HEK293T (cell line): ENCODE measurements at places on chromosomes 4 and X.
A peak's percentile ranks its signal among the peaks of the same experiment; 100 is the strongest.

- no peak for DNase-seq
These were observed 97.1 kb upstream of the SLC4A4 start for GRCh38 chr4:71241501-71242288.

DNA sequence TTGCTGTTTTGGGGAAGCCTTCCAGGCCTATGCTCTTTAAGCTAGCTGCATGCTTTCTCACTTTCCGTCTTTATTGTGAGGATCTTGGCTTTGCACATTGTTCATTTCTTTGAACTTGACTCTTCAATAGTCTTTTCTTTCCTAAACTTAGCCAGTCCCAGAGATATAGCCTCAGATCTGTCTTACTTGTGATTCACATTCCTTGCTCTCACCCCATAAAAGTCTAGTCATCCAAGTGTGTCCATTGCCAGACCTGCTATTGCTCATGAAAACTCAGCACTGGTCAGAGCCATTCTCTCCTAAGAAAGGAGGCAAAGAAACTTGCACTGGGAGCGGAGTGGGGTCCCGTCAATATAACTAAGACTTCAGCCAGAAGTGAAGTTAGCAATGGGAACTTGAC, 275.0 kb upstream of the CTSO start:
- DNase-seq, result no peak

DNA sequence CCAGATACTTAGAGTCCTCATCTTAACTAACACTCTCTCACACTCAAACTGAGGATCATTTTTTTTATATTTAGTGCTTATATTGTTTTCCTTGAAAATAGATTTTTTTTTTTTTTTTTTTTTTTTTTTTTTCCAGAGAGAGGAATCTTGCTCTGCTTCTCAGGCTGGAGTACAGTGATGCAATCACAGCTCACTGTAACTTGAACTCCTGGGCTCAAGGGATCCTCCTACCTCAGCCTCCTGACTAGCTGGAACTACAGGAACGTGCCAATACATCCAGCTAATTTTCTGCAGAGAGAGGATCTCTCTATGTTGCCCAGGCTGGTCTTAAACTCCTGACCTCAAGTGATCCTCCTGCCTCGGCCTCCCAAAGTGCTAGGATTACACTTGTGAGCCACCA, 650.3 kb upstream of the ATOH1 start:
- no peak for DNase-seq

DNA sequence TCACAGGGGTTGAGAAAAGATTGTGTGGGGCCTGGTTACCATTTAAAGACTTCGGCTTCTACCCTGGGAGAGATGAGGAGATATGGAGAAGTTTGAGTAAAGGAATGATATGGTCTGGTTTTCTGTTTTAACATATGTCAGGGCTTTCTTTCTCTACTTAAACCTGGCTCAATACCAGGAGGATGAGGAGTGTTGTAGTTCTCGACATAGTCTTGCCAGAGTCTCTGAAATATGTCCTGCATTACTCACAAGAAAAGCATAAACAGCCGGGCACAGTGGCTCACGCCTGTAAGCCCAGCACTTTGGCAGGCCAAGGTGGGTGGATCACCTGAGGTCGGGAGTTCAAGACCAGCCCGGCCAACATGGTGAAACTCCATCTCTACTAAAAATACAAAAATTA, 16.4 kb upstream of the ACE2 start:
- DNase-seq, result no peak

GRCh38 chrX:20128670-20129069, 12.0 kb upstream of the MAP7D2 start:
- DNase-seq, result no peak

GRCh38 chrX:47628982-47629381, 748 bp downstream of the CFP start:
- no peak for DNase-seq

- DNase-seq, result peak; percentile 43
These were observed 41.9 kb downstream of the WDR1 start for GRCh38 chr4:10074767-10075105.

DNA sequence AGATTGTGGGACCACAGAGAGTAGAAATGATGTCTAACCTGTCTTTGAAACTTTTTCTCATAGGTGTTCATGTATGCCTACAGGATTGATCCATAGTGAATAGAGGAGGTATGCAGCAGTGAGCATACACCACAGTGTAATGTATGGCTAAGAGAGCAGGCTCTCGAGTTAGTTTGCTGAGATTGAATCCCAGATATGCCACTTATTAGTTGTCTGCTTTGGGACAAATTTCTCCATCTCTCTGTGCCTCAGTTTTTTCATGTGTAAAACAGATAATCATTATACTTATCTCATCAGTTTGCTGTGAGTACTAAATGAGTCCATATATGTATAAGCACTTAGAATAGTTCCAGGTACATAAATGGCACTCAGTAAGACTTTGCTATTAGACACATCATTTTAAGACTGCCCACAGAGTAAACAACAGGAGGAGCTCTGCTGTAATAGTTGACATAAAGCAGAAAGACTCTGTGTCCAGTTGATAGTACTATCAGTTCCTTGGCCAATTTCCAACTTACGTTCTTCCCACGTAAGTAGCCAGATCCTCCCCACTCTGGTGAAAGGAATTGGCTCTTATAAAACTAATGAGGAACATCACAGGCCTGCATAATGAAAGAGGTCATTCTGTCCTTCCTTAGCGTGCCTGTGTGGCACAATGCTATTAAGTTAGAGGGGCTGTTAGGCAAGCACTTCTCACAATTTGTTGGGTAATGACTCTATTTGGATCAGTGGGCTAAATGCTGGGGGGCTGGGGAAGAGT, 20.7 kb upstream of the RNF150 start:
- DNase-seq, result no peak

DNA sequence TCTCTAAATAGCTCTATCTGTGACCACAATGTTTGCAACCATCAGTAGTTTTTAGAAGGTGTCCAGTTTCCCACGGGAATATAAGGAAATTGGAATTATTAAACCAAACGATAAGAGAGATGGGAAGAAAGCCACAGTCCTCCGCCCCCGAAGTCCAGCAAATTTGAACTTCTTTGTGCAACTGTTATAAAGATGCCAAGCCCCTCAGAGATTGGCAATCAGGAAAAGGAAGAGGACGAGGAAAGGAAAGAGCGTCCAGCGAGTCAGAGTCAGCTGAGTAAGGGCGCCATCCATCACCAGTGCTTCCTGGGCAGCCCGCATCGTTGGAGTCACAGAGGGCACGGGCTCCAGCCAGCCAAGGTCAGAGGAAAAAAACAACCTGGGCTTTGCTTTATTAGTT, 35.7 kb downstream of the LDB2 start:
- no peak for DNase-seq

DNA sequence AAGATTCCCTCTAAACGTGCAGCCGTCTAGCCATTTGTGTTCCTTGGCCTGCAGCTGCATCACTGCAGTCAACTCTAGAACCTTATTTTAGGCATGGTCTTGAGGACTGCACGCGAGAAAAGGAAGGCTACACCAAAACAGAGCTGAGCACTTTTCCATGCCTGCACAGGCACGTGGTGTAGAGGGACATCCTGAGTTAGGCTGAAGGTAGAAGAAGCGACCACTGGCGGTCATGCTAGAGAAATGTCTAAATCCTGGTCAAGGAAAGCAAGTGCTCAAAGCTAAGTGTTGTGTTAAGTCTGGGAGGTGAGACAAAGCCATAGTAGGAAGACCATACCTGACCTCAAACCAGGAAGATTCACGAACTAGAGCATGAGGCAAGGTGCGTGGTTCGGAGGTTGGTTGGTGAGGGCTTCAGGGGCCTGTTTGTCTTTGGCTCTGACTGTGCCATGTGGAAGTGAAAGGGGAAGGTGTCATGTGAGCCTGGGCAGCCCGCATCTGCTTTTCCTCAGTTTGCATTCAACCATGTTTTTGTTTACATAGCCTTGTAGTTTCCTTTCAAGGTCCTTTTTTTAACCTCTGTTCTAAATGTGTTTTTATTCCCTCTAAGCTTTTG, 203.8 kb downstream of the AASDH start:
- DNase-seq, result no peak

DNA sequence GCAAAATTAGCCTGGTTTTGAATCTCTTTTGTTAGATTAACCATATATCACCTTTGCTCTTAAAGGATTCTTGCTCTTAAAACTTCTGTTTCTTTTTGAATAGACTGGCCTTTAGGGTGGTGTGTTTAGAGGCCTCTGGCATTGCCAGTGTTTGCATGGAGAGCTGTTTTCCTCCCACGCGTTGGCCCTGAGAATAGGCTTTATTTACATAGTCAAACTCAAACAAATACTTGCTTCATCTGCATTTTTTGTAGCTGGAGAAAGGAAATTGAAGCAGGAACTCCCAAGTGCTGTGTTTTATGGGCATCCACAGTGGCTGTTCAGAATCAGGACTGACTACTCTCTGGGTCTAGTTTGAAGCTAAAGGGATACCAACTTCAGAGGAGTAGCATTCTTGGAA, 2.7 kb downstream of the SHROOM2 start:
- no peak for DNase-seq

DNA sequence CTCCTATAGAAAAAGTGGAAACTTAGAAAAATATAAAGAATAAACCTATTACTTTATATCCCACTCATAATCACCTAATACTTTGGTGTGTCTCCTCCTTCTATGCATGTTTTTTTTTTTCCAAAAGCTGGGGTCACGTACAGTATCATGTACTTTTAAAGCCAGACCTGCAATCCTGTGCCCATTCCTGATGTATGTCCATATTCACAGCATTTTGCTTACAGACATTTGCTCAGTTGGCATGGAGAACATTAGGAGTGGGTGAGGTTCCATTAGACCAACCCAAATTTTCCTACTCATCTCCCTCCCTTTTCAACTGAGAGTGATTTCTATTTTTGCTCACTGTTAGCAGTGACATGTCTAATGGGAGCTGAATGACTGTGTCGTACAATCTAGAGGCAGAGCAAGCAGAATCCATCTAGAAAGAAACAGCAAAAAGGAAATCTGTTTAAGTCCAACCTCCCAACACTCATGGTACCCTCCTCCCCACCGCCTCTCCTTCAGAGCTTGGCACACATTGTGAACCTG, 195.6 kb upstream of the KLF3 start:
- DNase-seq, result no peak

DNA sequence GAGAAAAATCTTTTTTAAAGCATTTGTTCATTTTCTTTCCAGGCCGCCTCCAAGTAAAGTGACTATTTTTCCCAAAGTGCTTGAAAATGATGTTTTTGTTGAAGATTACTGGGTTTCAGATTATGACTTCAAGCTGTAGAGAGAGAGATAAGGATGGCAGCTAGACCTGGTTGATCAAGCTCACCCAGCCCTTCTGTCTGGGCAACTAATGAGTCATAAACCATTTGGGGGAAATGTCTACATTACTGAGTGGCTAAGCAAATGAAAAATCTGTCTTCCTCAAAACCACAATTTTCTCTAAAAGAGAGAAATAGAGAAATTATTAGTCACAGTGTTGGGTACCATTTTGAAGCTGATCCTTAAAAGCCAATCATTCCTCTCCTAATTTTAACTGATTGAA, 355.4 kb upstream of the CPEB2 start:
- no peak for DNase-seq

DNA sequence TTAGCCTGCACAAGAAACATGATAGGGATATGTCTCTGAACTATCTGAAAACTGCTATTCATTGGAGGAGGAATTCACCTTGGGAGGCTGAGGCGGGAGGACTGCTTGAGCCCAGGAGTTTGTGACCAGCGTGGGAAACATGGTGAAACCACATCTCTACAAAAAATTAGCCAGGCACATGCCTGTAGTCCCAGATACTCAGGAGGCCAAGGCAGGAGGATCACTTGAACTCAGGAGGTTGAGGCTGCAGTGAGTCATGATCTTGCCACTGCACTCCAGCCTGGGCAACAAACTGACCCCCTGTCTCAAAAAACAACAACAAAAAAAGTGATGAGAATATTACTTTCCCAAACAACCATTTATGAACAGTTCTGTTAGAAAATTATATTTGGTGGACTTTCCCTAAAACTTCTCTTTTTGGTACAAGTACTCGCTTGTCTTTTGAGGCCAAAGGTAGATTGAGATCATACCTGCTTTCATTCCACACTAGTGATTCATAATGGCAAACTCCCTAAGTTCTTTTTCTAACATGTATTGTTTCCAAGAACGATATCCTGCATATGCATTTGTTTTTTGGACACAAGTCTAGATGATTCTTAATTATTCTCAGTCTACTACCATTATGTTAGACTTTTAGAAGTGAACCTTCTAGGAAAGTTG, 33.4 kb downstream of the METTL14 start:
- DNase-seq, result no peak

DNA sequence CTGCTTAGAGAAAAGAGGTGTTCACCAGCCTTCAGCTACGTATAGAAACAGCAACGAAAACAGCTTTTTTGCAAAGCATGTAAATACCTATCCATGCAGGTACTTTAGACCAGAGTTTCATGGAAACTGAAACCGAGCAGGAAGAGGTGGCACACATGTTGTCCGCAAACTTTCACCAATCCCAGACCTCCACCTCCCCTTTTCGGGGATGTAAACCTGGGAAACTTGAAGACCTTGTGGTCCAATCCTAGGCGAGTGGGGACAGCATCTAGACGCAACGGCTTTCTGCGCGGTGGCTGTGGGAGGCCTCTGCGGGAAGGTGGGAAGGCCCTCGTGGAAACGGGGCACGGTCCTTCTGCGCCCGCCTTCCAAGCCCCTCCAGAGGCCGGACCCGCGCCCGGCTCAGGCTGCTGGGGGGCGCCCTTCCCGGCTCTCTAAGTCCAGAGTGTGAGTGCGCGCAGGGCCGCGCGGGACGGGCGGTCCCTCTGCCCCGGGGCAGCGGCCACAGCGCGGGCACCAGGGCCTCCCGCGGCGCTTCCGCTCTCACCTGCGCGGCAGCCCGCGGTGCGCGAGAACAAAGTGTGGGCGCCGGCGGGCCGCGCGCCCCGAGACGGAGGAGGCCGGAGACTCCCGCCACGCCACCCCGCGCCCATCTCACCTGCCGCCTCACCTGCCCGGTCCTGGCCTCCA, 830 bp upstream of the SHROOM2 start:
- no peak for DNase-seq

- no peak for DNase-seq
These were observed 58.9 kb downstream of the ARX start for GRCh38 chrX:24956828-24957227.

GRCh38 chr4:10079912-10080588, 36.5 kb downstream of the WDR1 start:
- no peak for DNase-seq

GRCh38 chr4:186068581-186069348, at the start of gene TLR3:
TSS of gene TLR3 (plus strand) at chr4:186069156. CDS start at chr4:186076620, 7,464 bp downstream.
- no peak for DNase-seq

GRCh38 chr4:3213106-3213425, 35.9 kb upstream of the MSANTD1 start:
- DNase-seq, result no peak

DNA sequence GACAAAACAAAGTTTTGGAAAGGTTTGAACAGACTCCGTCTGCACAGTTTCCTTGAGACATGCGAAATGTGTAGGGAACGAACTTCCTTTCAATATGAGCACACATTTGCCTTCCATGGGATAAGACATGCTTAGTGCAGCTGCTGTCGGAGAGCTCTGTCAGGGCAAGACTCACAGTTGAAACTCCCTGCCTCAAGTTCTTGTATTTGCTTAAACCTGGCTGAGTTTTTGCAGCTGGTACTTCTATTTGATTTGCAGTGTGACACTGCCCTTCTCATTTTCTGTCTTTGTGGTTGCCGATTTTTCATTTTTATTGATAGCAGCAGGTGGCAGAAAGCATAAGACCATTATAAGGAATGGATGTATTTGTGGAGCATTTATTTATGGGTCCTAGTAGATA, 18.2 kb upstream of the RHOH start:
- DNase-seq, result no peak
